Cortex of kidney (tissue), 1 donor: ENCODE measurements at places on chromosomes 1 and 21.

- no peak for DNase-seq
These were observed 1.7 kb upstream of the EPS15 start for GRCh38 chr1:51520700-51521248.

DNA sequence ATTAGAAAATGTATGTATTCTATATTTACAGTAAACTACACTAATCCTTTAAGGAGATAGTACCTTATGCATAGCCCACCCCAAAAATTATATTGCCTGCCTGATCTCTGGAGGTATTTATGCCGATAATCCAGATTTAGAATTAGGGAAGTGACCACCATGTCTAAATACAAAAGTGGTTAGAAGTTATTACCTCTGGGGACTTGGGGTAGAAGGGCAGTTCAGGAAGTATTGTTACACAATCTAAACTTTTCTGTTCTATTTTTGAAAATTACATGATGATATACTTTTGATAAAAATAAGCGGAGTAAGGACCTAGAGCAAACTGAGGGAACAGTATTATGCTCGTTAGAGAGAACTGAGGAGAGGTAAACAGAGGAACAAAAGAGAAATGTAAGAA, 90.5 kb upstream of the ZP4 start:
- DNase-seq, result no peak

- DNase-seq, result no peak
These were observed 11.2 kb upstream of the AK2 start for GRCh38 chr1:33047839-33048305.

DNA sequence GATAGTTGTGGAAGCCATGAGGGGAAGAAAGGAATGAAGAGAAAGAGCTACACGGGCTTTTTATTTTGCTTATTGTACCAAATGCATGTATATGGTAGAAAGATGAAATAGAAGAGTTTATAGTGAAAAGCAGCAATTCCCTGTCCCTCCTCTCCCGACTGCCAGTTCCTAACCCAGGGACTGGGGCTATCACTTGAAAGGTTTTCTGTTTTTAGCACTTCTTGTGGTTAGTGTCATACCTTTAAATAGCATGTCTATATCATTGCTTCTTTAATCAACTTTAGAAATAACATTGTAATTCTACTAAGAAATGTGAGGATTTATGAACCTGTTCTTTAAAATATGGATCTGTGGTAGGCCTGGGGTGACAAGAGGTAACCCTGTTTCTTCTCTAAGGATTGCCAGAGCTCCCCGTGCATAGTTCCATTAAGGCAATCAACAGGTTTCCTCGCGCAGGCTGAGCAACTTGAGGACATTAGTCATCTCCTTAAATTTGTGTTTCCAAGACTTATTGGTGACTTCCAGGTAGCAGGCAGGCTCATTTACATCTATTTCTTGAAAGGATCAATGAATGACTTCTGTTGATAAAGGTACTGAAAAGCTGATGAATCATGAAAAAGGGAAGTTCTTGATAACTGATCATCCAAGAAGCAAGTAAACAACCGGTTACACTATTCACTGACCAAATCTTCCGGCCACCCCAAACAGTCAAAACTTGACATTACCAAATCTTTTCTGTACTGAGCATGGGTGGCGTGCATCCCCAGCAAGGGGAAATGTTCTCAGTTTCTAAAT, 37.8 kb upstream of the S1PR1 start:
- no peak for DNase-seq
